GM13977 (cell line): ENCODE measurements at places on chromosomes 4 and X.

GRCh38 chr4:177292171-177292570 lies 17.5 kb upstream of the NEIL3 start:
- no peak for DNase-seq

DNA sequence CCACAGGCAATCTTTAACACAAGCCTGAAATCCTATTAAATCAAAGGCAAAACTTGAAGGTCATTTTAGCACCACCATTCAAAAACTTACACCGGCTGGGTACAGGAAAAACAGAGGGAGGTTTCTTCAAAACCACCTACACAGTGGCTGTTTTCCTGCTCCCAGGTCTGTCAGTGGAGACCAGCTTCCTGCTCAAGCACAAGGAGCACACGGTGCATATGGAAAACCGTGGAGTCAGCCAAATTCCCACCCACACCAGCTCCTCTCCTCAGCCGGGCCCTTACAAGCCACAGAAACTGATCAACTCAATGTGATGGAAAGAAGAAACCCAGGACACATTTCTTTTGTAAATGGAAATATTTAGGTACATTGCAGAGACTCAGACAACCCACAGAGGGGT lies 14.3 kb upstream of the FAM241A start:
- no peak for DNase-seq

- peak; percentile 14 for DNase-seq
These were observed 737.5 kb upstream of the MAGEB2 start for GRCh38 chrX:29477878-29478277.

DNA sequence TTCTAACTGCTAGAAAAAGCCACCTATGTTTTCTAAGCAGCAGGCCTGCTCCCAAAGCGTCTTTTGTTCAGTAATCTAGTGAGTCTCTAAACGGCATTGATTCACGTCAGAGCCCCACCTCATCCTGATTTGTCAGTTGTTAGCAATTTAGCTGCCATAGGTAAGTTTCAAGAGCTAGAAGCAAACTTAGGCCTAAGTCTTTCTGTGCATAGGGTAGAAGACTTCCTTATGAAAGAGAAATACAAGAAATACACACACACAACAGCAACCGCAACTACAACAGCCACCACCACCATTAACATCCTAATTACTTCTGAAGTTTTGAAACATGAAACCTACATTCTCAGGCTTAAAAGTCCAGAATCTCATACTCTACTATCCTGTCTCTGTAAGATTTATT lies 531.1 kb upstream of the SPANXN1 start:
- DNase-seq: no peak

GRCh38 chr4:77706717-77707116 lies 101.1 kb downstream of the CXCL13 start:
- no peak for DNase-seq

GRCh38 chr4:3074846-3075651 lies 568 bp downstream of the HTT start:
- DNase-seq: peak; percentile 59

DNA sequence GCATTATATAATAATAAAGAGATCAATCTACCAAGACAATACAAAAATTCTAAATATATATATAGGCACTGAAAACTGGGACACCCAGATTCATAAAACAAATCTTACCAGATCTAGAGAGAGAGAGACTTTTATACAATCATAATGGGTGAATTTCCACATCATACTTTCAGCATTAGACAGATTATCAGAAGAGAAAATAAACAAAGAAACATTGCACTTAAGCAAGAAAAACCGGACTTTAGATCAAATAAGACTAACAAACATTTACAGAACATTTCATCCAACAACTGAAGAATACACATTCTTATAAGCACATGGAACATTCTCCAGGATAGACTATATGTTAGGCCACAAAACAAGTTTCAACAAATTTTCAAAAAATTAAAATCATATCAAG lies 245.1 kb downstream of the INPP4B start:
- DNase-seq: no peak

DNA sequence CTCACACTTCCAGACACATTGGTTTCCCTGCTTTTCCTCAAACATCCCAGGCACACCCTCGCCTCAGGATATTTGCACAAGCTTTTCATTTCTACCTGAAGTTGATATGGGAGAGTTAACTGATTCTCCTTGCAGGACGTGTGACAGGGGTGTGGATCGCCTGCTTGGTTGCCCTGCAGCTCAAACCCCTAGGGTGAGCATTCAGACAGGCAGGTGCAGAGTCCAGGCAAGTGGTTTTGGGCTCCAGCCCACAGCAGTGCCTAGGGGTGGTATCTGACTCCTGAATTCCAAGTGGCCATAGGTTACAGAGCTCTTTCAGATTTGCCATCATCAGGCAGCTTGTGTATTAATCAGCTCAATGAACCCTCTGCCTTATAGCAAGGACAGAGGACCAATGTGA lies 1104.2 kb upstream of the IGFBP7 start:
- no peak for DNase-seq

GRCh38 chr4:113677325-113677724 lies 84.2 kb downstream of the CAMK2D start:
- DNase-seq: no peak

DNA sequence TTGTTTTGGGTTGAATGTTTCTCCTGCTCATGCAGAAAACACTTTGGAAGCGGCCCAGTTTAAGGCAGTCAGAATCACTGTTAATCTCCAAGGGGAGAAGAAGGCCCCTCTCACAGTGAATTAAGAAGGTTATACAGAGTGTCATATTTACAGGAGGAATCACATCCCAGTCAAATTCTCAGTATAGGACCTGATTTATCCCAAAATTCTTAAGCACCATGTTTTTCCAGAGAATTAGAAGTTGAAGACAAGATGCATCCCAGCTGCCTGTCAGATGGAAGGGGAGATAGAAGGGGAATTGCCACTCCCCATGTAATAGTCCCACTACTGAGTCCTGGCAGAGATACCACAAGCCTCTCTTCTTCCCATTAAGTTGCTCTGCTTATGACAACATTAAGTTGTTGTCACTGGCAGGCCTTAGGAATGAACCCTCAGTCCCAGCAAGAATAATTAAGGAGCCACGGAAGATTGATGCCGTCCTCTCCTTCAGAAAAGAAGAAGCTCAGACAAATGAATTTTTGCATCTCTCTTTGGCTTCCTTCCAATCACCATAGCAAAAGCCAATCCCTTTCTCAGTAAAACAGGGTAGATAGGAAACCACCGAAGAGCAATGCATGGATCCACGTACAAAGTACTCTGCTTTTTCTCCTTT lies 138.4 kb downstream of the LDB2 start:
- DNase-seq: no peak

GRCh38 chrX:123822965-123823364 lies 36.9 kb upstream of the XIAP start:
- DNase-seq: no peak

DNA sequence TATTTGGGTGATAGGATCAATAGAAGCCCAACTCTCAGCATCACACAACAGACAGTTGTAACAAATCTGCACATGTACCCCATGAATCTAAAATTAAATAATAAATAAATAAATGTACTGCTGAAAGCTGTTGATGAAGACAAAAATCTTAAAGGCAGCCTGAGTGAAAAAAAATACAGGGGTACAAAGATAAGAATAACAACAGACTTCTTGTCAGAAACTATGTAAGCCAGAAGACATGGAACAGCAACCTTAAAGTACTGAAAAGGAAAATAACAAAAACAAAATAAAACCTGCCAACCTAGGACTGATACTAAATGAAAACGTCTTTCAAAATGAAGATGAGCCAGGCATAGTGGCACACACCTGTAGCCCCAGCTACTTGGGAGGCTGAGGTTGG lies 25.0 kb upstream of the PDLIM5 start:
- no peak for DNase-seq

GRCh38 chr4:127870688-127871087 lies 10.0 kb upstream of the PLK4 start:
- no peak for DNase-seq

GRCh38 chr4:81137446-81137845 lies 77.6 kb downstream of the PRKG2 start:
- no peak for DNase-seq

DNA sequence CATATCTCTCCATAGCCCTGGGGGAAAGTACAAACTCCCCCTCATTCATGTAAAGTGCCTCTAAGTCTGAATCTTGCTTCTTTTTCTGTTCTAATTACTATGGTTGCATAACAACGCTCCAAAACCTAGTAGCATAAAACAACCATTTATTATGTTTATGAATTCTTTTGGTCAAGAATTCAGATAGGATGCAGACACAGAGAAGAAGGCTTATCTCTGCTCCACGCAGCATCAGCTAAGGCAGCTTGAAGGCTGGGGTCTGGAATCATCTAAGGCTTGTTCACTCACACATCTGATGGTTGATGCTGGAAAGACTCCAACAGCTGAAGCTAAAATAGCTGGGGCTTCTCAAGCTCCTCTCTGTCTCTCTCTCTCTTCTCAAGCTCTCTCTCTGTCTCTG lies 564.5 kb downstream of the ZNF674 start:
- DNase-seq: no peak

DNA sequence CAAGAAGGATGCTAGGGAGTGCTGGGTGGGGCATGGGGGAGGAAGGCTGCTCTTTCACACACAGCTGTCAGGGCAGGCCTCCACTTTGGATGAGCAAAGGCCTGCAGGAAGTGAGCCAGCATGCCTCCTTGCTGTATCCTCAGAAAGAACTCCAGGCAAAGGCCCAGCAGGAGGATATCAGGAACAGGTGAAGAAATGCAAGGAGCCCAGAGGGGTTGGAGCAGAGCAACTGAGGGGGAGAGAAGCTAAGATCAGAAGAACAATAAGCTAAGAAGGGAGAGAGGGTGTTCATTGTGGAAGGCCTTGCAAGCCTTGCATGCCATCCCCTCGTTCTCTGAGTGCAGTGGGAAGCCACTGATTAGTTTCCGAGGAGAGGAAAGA lies 115.1 kb downstream of the CAMK2D start:
- no peak for DNase-seq

DNA sequence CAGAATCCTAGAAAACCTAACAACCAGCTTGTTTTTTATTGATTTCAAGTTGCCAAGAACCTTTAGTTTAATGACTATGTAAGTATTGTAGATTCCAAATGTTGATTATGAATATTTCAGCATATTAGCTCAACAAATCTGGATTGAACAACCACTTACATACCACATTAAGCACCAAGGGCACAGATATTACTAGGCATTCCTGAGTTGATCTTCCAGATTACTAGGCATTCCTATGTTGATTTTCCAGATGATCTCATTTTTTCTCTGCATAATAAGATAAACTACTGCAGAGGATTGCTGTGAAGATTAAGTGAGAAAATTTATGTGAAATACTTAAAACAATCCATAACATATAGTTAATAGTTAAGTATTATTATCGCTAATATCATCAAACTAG lies 17.4 kb upstream of the DCAF8L1 start:
- DNase-seq: no peak

GRCh38 chrX:67545036-67545821 lies 1.4 kb downstream of the AR start:
- DNase-seq: no peak

- DNase-seq: no peak
These were observed 305.6 kb upstream of the NR3C2 start for GRCh38 chr4:148747721-148748268.

- no peak for DNase-seq
These were observed 179.6 kb downstream of the TMA16 start for GRCh38 chr4:163673848-163674697.

DNA sequence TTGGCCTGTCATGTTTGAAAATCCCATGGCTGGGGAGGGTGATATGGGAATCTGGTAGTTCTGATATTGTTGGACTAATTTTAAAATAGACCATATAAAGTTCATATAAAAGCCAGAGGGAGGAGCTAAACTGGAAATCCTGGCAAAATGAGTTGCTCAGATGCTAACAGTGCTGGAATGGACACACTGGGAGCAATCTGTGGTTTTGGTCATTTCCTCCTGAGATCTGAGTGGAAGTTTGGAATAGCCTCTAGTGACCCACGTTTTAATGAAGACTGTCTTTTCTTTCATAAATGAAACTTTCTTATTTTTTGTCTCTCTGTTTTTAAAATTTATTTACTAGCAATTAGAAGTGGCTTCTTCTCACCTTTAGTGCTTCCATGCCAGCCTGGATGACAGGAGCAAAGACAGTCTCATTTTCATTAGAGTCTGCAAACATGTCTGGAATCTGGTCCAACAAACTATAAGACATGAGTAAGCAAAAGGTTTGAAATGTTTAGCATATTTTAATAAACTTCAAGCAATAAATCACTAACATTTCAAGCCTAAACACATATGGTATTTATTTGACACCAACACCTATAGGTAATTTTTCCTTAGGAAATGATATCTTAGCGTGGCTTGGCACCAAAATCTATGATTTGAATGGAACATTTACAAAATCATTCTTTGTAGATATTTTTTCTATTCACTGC lies 66.6 kb downstream of the METTL14 start:
- DNase-seq: no peak

- peak; percentile 15 for DNase-seq
These were observed 24.2 kb downstream of the FAM156A start for GRCh38 chrX:52933976-52934703.

DNA sequence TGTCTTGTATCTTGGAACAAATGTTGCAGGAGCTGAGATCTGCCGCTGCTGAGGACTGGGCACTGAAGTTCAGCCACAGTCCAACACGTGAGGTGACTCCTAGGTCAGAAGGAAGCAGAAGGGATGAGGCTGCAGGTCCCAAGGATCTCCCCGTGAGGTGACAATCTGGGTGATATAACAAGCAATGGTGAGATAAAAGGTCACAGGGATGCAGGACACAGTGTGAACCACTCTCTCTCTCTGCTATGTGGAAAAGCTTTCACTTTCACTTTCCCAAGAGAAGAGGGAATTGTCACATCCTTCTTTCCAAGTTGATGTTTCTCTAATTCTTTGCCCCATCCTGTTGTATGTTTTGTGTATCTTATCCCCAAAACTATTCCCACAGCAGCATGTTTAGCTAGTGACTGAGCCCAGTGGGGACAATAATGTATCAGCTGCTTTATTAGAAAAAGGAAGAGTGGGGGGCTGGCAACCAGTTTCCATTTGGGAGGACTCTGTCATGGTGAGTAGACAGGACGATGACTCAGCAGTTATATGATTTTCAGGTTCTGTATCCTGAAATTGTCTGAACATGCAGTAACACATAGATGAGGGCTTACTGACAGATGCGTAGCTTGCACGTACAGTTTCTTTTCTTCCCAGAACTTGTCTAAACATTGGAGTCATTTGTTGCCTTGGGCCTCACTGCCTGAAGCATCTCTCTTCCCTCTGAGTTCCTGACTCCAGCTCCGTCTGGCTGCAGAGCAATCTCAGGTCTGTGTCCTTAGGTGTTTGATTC lies 1415.8 kb upstream of the TENM3 start:
- DNase-seq: no peak

DNA sequence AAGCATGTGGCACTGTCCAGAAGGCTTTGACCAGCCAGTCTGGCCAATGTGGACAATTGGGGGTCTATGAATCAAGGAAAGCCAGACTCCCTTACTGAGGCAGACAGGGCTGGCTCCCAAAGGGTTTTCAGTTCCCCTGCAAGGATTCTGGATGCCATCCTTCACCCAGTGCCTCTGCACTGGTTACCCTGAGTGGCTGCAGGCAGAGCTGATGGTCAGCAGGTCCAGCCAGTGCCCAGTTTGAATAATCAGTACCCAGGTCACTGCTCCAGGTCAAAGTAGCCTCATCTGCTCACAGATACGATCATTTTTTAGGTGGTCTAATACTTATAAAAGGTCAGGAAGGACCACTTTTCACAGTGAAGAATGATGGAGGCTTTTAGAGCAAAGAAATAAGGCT lies 52.2 kb upstream of the MAMLD1 start:
- DNase-seq: no peak
